ENCODE measurements at places on chromosomes 1 and 21. TPM values are rescaled to one million over a fixed set of nuclear protein-coding genes. Genes with fewer than 3 reads are reported as not detected.

WNT9A gene
- 0.11 TPM for total RNA-seq

LCE1E gene
- total RNA-seq: not detected

TESK2 gene
- 4.0 TPM for total RNA-seq

PKLR gene
- not detected for total RNA-seq

TLR5 gene
- 0.11 TPM for total RNA-seq

CCDC17 gene
- total RNA-seq: 4.4 TPM

FAAP20 gene
- total RNA-seq: 61.8 TPM

S100A13 gene
- 10.3 TPM for total RNA-seq

GBP2 gene
- total RNA-seq: 154 TPM

ILF2 gene
- 198 TPM for total RNA-seq

TMPRSS15 gene
- not detected for total RNA-seq

DMRTA2 gene
- 1.1 TPM for total RNA-seq

ZBTB17 gene
- total RNA-seq: 102 TPM

LRP8 gene
- total RNA-seq: 194 TPM

CFHR2 gene
- not detected for total RNA-seq

RGS5 gene
- 0.95 TPM for total RNA-seq

CR1 gene
- total RNA-seq: not detected

IGSF5 gene
- not detected for total RNA-seq

TMEM125 gene
- not detected for total RNA-seq

MATN1 gene
- total RNA-seq: 1.1 TPM

CA6 gene
- total RNA-seq: not detected

CASQ1 gene
- not detected for total RNA-seq

HTR1D gene
- total RNA-seq: not detected

BATF3 gene
- 137 TPM for total RNA-seq

DDAH1 gene
- total RNA-seq: not detected

MPZ gene
- 6.6 TPM for total RNA-seq

FAM151A gene
- total RNA-seq: not detected

All from natural killer cell treated with Interleukin-12 subunit alpha and Interleukin-12 subunit beta and Interleukin-15 and Interleukin-18, amount 100 ng/mL, for 72 hours (primary cell).